IMR-90 (cell line): ENCODE measurements at places on chromosomes 11 and 22. TPM values are rescaled to one million over a fixed set of nuclear protein-coding genes. Genes with fewer than 3 reads are reported as not detected.
A peak's percentile ranks its signal among the peaks of the same experiment; 100 is the strongest.

DNA sequence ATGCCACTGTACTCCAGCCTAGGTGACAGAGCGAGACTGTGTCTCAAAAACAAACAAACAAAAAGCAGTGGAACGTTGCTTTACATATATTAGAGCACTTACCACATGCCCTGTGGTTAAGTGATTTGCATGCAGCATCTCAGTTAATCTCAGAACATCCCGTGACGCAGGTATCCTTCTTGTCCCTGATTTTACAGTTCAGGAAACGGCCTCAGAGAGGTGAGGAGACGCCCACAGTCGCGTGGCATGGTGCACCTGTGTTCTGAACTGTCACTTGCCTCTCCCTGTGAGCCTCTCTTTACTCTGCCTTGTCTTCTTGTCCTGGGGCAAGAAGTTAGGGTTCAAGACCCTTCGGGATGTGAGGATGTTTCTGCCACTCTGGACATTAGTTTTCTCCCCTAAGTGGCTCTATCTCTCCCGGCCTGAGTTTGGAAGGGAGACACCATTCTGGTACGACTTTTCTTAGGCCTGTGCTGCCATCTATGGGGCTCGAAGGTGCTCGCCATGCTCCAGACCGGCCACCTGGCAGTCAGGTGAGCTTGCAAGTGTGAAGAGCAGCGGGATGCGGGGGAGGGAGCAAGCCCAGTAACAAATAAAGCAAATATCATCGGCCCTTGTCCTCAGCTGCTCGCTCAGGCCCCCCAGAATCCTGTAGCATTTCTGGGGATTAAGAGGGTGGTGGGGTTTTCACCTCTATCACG is 25.6 kb downstream of the YWHAH start:
- DNase-seq, result peak; percentile 66

The CLTCL1 gene
- 7.5 and 8.1 TPM in 2 replicates for total RNA-seq

DNA sequence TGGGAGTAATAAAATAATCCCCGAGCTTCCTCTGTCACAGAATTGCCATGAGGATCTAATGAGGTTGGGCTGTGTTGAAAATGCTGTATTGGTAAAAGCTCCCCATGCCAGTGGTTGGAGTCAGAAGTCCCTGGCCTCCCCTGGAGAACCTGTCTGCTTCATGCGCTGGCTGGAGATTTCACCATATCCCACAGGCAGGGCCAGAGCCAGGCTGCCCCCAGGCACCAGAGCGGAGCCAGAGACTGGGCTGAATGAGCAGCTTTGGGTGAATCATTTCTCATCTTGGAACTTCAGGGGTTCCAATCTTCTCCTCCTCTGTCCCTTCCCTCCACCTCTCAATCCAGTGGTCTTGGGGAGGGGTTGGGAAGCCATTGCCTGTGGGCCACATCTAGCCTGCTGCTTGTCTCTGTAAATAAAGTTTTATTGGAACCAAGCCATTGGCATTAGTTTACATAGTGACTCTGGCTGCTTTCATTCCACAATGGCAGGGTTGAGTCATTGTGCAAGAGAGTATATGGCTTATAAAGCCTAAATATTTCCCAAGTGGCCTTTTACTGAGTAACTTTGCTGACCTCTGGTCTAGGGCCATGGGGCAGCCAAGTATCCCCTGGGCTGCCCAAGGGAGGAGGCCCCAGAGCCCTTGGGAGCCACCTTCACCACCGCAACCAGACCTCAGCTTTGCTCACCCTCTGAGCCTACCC is 35.2 kb downstream of the LRRC10B start:
- DNase-seq, result peak; percentile 57

The ANO1 gene
- 4.1 and 4.4 TPM in 2 replicates for total RNA-seq

DNA sequence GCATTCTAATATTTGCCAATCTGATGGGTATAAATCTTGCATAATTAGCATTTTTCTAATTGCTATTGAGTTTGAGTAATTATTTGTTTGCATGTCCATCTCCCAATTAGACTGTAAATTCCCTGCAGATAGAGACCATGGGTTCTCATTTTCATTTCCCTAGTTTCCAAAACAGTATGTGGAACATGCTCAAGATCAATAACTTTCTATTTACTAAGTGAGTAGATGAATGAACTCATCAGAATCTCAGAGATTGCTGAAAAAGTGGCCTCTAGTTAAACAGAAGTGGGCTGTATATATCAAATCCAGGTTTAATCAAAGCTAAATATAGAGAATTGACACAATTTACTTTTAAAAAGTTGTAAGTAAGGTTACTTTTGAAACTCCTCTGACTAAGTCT is 138.0 kb upstream of the PGR start:
- DNase-seq, result no peak

- DNase-seq, result no peak
Observed at GRCh38 chr11:67372321-67372992, 941 bp downstream of the CLCF1 start.

DNA sequence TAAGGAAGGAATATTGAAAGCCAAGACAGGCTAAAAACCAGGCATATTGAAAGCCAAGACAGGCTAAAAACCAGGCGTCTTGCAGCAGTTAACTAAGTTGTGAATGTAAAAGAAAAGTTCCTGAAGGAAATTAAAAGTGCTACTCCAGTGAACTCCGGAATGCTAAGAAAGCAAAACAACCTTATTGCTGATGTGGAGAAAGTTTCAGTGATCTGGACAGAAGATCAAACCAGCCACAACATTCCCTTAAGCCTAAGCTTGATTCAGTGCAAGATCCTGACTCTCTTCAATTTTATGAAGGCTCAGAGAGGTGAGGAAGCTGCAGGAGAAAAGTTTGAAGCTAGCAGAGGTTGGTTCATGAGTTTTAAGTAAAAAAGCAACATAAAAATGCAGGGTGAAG is 51.4 kb downstream of the PACS1 start:
- DNase-seq, result no peak

GRCh38 chr11:84673753-84674152 is 953.4 kb downstream of the DLG2 start:
- DNase-seq, result no peak

DNA sequence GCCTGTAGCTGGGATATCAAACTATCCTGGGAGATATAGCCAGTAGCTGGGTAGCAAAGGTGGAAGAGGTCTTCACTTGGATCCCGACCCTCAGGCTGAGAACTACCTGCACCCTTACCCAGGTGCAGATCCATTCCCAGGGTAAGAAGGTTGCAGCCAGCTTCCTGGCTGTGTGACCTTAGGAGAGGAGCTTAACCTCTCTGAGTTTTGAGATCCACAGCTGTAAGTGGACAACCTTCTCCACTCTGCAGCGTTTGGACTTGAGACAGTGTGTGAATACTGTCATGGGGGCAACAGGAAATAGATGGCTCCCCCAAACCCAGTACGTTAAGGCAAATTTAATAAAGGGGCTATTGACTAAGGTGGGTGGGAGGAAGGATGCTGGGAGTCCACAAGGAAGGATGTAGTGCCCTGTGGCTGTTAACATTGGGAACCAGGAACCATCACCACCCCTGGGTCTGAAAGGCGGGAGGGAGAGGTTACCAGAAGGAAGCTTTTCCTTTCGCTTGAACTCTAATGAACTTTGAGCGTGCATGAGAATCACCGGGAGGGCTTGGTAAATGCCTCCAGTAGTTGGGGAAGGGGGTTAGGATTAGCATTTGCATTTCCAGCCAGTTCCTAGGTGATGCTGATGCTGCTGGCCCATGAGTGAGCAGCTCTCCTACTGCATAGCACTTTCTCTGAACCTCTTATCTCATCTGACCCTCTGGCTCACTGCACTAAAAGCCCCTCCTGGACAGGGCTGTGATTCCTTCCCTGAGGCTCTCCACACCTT is 24.4 kb downstream of the SGSM1 start:
- DNase-seq, result no peak

GRCh38 chr22:24341627-24342026 is 71.0 kb downstream of the SPECC1L start:
- no peak for DNase-seq

GRCh38 chr11:70186936-70187335 is 16.2 kb upstream of the FADD start:
- no peak for DNase-seq

The PRDX5 gene
- 120 and 160 TPM in 2 replicates for total RNA-seq

The TRIM22 gene
- total RNA-seq, result 39.4 and 46.8 TPM in 2 replicates

- no peak for DNase-seq
Observed at GRCh38 chr11:17766590-17766989, 32.0 kb downstream of the KCNC1 start.

- no peak for DNase-seq
Observed at GRCh38 chr11:90874281-90874680, 651.4 kb upstream of the CHORDC1 start.

The UNC93B1 gene
- total RNA-seq, result 10.6 and 10.9 TPM in 2 replicates

GRCh38 chr11:95547186-95547585 is 242.4 kb downstream of the FAM76B start:
- DNase-seq, result no peak

DNA sequence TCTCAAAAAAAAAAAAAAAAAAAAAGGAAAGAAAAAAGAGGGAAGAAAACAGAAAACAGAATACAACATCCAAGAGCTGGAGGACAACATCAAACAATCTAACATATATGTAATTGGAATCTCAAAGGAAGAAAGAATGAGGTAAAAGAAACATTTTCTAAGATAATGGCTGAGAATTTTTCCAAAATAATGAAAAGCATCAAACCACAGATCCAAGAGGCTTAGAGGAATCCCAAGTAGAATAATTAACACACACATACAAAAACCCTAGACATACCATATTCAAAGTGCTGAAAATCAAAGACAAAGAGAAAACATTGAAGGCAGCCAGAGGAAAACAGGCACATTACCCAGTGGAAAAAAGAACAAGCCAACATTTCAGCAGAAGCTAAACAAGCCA is 4.9 kb downstream of the SULT4A1 start:
- no peak for DNase-seq

GRCh38 chr11:69367211-69367964 is 73.4 kb downstream of the MYEOV start:
- peak; percentile 28 for DNase-seq

DNA sequence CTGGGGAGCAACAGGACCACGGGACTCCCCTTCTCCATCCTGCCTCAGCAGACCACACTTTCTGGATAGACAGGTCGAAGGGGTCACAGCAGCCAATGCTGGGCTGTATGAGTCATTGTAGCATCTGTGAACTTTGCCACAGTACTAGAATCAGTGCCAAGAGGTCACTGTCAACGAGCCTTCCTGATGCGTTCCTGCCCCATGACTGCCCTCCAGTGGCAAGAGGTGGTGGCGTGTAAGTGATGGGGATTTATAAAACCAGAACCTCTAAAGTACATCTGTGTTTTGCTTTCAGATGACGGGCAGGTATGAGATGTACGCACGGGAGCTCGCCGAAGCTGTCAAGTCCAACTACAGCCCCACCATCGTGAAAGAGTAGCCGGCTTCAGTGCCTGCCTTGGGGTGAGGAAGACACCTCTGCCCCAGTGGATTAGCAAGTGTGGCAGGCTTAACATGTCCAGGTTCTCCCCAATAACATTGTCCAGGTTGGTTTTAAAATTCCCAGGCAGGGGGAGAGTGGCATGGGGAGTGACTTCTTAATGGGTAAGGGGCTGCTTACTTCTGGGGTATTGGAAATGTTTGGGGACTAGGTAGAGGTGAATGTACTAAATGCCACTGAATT is 29.4 kb downstream of the GUCD1 start:
- DNase-seq, result peak; percentile 65

- no peak for DNase-seq
Observed at GRCh38 chr11:64248578-64248977, 1.8 kb upstream of the PPP1R14B start.

The CNGA4 gene
- under 0.01 TPM in 1 of 2 replicates, not detected in the other for total RNA-seq

The TRIM51 gene
- total RNA-seq, result not detected in 2 replicates

The MMP7 gene
- total RNA-seq, result not detected in 2 replicates

DNA sequence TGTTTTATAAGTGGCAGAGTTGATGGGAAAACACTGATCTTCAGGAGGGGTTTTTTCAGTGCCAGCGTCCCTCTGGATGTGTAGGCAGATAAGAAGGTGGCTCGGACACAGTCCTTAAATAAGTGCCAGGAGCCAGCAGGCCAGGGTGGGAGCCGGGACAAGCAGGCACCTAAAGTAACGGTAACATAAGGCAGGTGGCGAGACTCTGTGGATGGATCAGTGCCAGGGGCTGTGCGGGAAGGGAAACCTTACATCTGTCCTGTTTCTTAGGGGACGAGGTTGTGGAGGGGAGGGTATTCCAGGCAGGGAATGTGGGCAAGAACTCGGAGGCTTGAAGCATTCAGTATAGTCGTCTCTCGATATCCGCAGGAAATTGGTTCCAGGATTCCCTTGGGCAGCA is 15.9 kb downstream of the BCR start:
- no peak for DNase-seq

The PGA5 gene
- not detected in 2 replicates for total RNA-seq

- DNase-seq, result no peak
Observed at GRCh38 chr11:3933165-3933628, 77.7 kb downstream of the STIM1 start.

GRCh38 chr22:26503758-26504157 is 8.5 kb downstream of the TFIP11 start:
- no peak for DNase-seq

The TRIM48 gene
- not detected in 2 replicates for total RNA-seq

The ALG9 gene
- 35.7 and 44.7 TPM in 2 replicates for total RNA-seq

The SLC22A9 gene
- not detected in 2 replicates for total RNA-seq

- no peak for DNase-seq
Observed at GRCh38 chr11:127013550-127013949, 13.0 kb upstream of the KIRREL3 start.

DNA sequence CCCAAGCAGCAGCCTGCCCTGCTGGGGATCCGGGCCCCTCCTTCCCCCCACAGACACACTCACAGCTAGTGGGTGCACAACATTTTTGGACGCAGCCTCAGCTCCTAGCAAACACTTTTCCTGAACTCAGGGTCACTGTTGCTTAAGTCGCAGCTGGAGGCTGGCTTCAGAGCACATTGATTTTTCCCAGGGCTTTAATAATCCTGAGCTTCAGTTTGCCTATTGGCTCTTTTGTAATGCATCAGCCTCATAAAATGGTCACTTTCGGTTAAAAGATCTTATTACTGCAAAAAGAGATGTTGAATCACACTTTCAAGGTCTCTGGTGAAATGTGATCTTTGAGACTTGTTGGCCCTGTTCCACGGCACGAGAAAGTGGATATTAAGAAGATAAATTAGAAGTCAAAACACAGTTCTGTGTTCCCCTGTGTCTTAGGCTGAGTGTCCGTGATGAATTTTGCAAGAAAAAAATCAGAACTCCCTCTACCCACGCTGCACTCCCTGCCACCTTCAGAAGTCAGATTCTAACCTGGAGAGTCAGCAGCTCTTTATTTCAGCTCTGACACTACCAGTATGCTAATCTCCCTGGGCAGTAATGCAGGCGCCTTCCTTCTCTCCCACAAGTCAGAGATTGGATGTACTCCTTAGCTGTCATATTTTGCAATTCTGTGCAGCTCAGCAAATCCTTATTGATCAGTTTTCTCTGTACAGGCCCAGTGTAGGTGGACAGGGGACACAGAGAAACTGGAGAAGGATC is 158.2 kb upstream of the E2F8 start:
- DNase-seq, result peak; percentile 94

- no peak for DNase-seq
Observed at GRCh38 chr11:106997227-106997626, 21.0 kb downstream of the GUCY1A2 start.

The C1QTNF5 gene
- 1.9 and 2.0 TPM in 2 replicates for total RNA-seq
